ENCODE measurements at places on chromosomes 4 and X.

DNA sequence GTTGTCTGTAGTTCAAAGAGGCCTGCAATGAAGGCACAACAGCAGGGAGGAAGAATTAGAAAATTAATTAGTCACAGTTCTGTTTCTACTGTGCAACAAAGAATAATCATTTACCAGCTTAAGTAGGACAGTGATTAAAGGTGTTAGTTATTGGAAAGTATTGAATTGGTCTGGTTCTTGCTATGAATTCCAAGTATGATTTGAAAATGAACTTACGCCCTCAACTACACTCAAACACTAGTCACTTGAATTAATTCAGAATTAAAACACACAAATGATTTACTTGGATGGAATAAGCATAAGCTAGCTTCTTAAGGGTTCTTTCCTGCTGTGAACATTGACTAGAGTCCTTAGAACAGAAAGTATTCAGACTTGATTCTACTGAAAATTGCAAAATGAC lies 69.9 kb upstream of the EXOC1L start:
- no peak for DNase-seq

- DNase-seq, result no peak
Observed at GRCh38 chrX:9340598-9341290, 124.1 kb upstream of the TBL1X start.

GRCh38 chrX:69562904-69563578 lies 52.9 kb upstream of the EDA start:
- DNase-seq, result no peak

- no peak for DNase-seq
Observed at GRCh38 chr4:100754751-100755150, 236.9 kb upstream of the EMCN start.

GRCh38 chrX:153793291-153793690 lies 884 bp downstream of the IDH3G start:
- no peak for DNase-seq

DNA sequence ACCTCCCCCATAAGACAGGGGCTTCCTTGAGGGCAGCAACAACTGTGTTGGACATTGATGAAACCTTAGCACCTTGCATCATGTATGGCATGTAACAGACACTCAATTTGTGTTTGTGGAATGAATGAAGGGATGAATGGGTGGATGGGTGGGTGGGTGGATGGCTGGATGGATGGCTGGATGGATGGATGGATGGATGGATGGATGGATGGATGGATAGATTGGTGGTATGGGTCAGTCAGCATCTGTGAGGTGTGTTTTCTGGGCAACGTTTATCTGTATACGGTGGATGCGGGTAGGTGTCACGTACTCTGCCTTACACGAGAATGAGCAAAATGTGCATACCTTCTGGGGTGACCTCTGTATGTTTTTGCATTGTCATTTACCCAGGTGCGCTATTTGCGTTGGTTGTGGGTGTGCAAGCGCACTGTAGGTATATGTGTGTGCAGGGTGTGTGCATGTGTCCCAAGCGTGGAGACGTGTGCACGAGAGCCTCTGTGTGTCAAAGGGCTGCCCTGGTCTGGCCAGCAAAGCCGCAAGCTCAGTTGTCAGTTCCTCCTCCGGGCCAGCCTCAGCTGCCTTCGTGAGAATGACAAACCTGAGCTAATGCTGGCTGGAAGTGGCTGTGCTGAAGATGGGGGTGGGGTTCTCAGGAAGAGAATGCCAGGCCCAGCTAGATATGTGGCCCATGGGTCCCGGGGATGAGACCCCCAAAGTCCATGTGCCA lies 26.5 kb downstream of the ELF4 start:
- no peak for DNase-seq

DNA sequence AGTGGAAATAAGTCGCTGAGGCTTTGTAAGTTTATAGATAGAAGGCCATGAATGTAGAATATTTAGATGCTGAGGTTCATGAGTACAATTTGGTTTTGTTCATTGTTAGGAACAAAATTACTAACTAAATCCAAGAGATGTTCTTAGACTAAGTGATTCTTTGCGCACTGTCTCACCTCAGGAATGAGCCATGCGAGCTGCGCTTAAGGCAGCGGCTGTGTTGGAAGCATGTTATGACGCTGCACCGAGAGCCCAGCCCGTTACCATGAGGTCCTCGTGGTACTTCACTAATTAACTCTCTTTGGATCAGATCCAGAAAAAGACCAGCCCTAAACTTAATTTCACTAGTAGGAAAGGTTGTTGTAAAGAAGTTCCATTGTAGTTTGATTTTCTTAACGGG lies 166.2 kb downstream of the RAPGEF2 start:
- no peak for DNase-seq

- no peak for DNase-seq
Observed at GRCh38 chr4:138835832-138836533, 179.6 kb upstream of the NOCT start.

DNA sequence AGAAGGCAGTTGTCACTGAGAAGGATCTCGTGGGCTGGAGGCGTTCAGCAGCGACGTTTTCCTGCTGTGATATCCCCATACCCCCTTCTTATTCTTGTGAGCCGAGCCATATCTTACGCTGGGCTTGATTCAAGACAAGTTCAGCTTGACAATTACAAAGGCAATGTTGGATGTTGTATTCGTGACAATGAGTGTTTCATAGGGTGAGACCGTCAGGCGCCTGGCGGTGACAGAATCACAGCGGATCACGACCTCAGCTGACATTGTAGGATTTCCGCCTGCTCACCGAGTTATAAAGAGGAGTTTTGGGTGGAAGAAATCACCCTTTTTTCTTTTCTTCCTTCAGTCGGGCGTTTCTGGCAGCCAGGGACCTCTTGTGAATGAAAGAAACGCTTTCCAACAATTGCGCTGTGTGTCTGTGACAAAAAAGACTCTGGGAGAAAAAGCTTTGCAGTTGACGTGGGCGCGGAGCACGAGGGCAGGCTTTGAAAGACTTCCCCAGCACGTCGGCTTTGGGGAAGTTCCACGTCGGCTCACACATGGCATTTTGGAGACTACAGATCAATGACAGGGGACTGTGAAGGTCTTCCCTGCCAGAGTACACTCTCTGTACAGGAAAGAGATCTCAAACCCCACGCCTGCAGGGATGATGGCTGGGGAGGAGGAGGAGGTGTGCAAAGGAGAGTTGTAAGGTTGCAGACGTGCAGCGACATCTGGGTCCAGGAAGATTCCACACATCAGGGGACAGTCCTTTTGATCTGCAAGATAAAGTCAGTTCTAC lies 135.4 kb downstream of the CRLF2 start:
- DNase-seq, result no peak

- DNase-seq, result no peak
Observed at GRCh38 chrX:137651647-137652046, 85.7 kb downstream of the ZIC3 start.

DNA sequence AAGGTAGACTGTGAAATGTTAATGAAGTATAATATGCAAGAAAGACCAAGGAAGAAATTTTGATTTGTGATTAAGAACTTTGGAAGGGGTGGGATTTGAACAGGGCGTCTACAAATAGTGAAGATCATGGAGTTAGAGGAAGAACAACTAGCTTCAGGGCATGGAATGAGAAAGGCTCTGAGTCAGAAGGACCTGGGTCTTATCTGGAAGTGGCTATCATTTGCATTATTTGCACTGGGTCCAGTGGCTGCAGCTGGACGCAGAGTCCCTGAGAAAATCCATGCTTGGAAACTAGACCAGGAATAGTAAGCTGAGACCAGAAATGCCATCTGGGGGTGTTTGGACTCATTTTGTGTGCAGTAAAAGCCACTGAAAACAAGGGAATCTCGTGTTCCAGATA lies 4.3 kb upstream of the LIMCH1 start:
- no peak for DNase-seq

- no peak for DNase-seq
Observed at GRCh38 chr4:102675141-102675540, 85.6 kb downstream of the MANBA start.

DNA sequence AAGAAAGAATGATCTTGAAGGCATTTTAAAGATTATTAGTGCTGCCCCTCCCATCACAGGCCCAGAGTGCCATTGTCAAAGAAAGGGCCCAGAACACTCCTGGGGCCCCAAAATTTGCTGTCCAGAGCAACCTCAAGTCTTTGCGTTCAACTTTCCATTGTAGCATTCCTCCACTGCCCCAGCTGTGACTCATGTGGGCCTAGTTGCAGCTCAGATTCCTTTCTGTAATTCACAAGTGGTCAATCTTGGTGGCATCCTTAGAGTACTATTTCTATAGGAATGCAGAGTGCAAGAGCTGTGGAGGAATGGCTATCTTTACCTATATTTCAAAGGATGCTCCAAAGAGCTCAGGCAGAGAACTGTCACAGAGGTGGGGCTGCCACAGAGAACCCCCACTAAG lies 1500.8 kb upstream of the IGFBP7 start:
- DNase-seq, result no peak

DNA sequence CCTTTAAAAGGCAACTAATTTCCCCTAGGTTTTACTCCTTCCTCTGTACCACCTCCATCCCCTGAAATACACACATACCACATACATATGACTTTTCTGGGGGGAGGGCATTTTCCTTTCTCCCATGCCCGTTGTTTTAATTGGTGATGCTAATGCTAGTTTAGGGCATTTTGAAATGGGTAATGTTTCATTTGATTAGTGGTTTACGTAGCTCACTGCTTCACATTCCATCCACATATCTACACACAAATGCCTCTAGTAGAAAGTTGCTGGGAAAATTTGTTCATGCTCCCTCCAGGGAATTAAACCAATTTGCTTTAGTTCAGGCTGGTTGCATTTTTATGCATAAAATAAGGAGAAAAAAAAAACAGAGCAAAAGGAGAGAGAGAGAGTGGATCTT lies 231.2 kb downstream of the FRAS1 start:
- no peak for DNase-seq

DNA sequence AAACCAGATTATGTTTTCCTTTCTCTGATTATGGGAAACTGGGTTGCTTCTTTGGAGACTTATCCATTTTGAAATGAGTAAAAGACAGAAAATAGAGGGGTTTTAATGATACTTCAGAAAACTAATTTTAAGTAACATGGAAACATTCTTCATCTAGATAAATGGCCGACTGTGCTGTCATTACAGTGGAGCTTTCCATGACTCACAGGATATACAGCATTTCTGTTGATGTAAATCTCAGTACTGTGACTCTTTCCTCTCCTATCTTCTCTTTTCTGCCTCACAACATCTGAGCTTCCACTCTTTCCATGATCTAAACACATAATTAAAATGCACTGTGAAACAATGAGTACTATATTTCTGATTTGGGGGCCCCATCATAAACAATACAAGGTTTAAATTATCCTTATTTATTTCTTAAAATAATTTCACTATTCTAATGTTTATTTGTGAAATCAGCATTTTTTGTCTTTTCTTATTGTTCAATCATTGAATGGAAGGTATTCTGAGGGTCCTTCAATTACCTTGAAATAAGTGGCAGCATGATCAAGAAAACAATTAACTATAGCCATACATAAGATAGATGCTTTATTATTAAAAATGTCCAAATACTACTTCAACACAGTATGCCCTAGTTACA lies 19.3 kb downstream of the SEC24D start:
- no peak for DNase-seq

- DNase-seq, result no peak
Observed at GRCh38 chrX:131938749-131939148, 84.4 kb upstream of the STK26 start.

DNA sequence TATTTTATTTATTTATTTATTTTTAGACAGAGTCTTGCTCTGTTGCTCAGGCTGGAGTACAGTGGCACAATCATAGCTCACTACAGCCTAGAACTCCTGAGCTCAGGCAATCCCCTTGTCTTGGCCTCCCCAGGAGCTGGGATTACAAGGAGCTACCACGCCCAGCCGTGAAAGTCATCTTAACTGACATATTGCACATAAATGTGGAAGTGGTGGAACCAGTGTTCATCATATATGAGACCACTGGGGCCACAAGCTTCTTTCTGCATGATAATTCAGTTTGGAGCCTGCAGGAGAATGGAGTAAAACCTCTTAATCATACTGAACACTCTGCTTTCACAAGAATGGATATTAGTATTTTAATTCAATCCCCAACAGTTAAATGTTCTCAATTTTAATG lies 12.5 kb upstream of the CTSO start:
- no peak for DNase-seq

DNA sequence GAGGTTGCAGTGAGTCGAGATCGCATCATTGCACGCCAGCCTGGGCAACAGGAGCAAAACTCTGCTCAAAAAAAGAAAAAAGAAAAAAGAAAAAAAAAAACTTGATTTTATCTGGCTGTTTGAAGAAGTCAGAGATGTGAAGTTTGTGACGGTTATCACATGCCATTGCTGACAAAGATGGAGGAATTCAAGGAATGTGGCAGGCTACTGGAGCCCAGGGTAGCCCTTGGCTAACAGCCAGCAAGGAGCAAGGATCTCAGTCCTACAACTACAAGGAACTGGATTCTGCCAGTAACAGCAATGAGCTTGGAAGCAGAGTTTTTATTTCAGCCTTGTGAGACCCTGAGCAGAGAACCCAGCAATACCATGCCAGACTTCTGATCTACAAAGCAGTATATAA lies 24.3 kb upstream of the TET2 start:
- DNase-seq, result no peak

GRCh38 chrX:136168929-136169735 lies 21.8 kb downstream of the FHL1 start:
- DNase-seq, result no peak

GRCh38 chr4:70195425-70195824 lies at the start of gene ODAM:
TSS of gene ODAM (plus strand) at chr4:70195725. CDS start at chr4:70196544, 819 bp downstream.
- no peak for DNase-seq

DNA sequence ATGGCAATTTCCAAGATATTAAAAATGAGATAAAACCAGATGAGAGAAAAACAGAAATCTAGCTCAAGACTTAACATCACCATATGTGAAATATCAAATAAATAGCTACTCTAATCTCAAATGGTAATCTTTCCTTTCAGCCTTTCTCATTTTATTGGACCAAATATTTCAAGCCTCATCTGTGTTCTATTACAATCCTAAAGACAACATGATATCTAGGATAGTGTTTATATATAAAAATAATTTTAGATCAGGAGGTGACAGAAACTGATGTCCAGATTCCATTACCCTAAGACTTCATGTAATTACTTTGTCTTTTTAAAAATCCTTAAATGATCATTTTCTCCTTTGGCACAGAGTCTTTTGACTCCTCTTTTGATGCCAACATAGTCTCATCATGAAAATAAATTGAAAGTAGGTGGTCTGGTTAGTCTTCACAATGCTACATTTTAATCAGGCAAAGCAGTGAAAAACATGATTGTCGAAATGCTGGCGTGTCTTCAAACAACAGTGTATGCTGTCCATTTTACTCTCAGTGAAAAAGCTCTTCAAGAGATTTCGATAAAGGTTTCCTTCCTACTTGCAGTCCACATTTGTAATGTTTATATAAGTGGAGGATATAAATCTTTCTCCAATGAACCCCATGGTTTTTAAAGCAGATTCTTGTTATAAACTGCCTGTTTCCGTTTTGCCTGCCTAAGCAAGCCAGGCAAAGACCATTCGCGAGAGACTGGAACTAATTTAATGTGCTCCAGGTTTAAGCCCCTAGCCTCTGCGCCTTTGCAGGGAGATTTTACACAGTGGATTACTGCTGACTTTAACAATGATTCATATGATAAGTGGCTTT lies 169.8 kb downstream of the SCFD2 start:
- DNase-seq, result no peak

GRCh38 chrX:110435196-110435595 lies 76.5 kb downstream of the RTL9 start:
- DNase-seq, result no peak

GRCh38 chr4:61739887-61740286 lies 539.8 kb downstream of the ADGRL3 start:
- no peak for DNase-seq

GRCh38 chr4:121252224-121252806 lies 88.2 kb upstream of the TNIP3 start:
- DNase-seq, result no peak

GRCh38 chr4:24888475-24889344 lies 24.1 kb downstream of the CCDC149 start:
- no peak for DNase-seq

- DNase-seq, result no peak
Observed at GRCh38 chr4:74624351-74625151, 169.8 kb downstream of the BTC start.
